ENCODE measurements at places on chromosomes 5 and 9.

GRCh38 chr9:38443181-38443580 lies 18.9 kb upstream of the IGFBPL1 start:
- DNase-seq = no peak

DNA sequence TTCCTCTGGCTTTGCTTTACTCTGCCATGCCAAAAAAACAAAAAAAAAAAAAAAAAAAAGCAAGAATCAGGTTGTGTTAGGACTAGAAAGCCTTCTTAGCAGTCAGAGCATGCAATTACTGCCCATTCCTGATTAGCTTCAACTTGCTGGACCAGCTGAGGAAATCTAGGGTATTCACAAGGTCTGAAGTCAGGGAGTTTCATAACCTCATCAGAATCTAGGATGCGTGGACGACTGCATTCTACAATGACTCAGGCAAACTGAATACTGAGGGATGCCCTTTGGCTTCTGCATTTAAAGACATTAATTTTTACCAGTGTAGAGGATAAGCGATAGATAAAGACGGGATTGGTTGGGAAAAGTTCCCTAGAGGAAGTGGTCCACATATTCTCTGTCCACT lies 39.2 kb upstream of the SHOC1 start:
- DNase-seq = no peak

DNA sequence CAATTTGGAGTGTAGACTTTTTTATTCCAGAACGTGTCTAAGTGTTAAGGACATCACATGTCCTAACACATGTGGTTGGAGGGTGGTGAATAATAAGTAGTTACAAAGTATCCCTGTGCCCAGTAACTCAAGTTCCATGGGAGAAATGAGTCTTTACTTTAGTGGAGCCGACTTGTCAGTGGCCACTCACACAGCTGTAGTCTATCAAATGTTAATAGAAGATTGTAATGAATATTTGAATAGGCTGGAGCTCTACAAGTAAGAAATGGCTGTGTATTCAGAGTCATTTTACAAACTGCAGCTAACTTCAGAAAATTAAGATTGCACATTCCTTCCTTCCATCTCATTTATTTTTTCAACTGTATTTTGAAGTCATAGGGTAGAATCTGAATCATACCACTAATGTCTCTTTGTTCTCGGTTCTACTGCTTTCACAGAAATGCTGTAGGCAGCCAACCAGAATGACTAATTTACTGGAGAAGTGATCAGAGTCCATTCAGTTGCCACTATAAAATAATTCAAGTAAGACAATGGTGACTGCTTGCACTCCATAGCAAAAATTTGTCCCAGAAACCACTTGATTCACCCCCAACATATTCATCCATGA lies 394.8 kb downstream of the NR2F1-AS1 start:
- DNase-seq = no peak

DNA sequence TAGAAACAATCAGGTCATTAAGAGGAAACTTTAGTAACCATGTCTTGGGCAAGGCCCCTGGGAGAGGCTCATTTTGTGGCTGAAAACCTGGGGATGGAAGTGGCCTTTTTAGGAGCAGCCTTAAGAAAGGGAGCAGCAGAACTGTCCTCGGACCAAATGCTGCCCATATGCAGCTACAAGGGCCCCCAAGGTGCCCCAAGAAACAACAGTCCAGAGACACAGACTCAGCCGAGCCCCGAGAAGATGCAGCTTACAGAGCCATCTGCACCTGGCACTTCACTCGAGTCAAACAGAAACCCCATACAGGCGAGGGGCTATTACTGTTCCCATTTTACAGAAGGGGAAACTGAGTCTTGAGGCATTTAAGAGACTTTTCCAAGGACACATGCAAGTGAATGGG lies 58.0 kb downstream of the COL23A1 start:
- no peak for DNase-seq

DNA sequence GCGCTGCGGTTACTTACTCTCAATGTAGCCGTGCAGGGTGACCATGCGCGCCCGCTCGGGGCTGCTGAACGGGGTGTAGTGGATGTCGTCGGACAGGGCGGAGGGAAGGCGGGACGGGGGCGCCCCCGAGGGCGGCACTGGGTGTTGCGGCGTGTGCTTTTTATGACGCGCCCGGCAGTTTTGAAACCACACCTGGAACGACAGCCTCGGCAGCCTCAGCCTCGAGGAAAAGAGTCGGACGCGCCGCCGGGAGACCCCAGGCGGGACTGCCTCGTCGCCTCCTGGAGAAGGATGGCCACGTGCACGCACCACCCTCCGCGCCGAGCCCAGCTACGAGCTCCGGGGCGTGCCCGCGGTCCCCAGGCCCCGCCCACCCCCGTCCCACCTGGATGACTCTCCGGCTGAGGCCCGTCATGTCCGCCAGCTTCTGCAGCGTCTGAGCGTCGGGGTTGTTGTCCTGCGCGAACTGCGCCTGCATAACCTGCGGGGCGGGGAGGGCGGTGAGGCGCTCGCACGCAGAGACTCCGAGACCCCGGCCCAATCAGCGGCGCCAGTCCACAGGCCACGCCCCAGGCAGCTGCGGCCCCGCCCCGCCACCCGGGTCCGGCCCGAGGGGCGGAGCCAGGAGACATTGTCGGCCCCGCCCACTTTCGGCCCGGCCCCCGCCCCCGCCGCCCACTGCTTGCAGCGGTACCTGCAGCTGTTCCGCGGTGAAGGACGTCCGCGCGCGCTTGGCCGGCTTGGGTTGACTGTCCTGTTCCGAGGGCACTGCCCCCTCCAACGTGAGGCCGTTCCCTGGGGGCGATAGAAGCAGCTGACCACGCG lies 15.0 kb downstream of the LHX6 start:
- DNase-seq = peak; percentile 54

DNA sequence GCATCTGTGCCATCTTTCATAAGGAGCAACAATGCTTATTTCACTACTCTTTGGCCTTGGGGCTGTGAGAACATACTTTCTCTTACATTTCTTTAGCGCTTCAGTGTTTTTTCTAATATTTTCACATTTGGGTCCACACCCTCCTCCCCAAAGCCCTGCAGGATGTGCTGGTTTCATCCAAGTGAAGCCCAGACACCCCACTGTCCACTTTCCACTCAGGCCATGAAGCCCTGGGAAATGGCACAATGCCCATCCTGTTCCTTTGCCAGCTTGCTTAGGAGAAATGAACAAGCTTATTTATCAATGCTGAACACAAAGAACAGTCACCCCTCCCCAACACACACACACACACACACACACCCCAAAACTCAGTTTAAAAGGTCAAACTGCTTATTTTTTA lies 17.3 kb upstream of the TMOD1 start:
- DNase-seq = no peak

DNA sequence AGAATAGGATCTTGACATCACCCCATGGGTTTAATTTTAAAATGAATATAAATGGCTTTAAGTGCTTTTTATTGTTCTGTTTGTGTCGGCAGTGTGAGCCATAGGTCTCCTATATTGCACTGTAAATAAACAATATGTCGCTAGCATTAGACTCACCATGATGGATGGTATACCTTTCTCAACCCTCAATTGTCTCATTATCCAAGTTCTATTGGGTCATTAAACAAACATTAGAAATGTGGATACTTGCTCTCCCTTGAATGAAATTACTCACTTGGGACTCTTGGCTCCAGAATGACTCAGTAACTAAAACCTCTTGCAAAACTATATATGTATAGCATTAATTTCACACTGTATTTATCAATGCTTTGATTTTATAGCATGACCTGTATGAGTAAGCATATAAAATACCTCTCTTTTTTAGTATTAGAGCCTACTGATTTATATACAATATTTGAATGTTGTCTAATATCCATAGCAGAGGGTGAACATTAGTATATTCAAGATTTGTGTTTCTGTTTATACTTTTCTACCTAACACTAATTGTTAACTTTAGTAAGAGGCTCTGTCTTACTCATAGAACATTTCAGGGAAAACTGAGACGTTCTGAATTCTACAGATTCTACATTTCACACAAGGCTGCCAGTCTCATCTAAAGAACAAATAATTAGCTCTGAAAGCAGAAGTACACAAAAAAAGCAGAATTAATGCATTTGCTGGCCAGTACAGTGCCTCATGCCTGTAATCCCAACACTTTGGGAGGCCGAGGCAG lies 303.8 kb upstream of the PRR16 start:
- no peak for DNase-seq

DNA sequence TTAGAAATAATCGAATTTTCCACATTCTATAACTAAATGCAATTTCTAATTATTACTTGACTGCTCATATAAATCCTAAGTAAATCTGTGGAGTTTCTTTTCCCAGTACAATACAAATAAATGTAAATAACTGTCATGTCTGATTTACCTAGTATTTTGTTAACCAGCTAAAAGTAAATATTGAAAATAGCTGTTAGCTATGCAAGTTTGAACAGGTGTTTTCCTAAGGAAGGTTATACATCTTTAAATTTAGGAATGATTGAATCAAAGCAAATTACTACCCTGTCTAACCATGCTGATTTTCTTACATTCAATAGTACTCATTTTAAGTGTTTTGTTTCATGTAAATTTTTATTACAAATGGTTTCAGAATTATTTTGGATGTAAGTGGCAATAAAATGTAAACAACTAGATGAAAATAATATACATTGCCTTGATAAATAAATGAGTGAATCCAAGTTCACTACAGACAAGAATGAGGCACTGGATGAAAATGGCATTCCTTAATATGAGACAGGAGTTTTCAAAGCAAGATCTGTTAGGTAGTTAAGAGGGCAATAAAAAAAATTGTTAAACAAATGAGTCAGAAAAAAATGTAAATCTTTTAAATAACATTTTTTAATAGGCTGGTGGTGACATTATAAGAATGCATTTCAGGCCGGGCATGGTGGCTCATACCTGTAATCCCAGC lies 15.8 kb downstream of the MCIDAS start:
- DNase-seq = no peak

GRCh38 chr5:159206818-159207217 lies 2.5 kb downstream of the RNF145 start:
- DNase-seq = no peak

DNA sequence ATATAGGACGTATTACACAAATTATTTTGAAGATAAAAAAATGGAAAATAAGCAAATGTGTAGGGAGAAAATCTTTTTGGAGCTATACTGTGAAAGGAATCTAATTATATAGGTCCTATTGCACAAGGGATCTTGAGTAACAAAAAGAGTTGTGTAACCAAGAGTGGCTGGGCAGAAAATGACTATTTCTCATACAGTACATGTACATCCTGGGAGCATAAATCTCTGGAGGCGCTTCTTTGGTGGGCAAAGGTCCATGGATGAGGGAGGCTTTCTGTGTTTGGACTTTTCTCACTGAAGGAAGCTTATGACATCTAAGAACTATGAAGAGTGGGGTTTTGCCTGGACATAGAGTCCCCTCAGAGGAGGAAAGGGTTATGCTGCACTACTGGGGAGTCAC lies 29.8 kb downstream of the ANKS6 start:
- no peak for DNase-seq

- DNase-seq = no peak
These were observed 68.2 kb downstream of the DOCK2 start for GRCh38 chr5:169705322-169705721.

- DNase-seq = no peak
These were observed 6.9 kb downstream of the SHROOM1 start for GRCh38 chr5:132823481-132824050.

DNA sequence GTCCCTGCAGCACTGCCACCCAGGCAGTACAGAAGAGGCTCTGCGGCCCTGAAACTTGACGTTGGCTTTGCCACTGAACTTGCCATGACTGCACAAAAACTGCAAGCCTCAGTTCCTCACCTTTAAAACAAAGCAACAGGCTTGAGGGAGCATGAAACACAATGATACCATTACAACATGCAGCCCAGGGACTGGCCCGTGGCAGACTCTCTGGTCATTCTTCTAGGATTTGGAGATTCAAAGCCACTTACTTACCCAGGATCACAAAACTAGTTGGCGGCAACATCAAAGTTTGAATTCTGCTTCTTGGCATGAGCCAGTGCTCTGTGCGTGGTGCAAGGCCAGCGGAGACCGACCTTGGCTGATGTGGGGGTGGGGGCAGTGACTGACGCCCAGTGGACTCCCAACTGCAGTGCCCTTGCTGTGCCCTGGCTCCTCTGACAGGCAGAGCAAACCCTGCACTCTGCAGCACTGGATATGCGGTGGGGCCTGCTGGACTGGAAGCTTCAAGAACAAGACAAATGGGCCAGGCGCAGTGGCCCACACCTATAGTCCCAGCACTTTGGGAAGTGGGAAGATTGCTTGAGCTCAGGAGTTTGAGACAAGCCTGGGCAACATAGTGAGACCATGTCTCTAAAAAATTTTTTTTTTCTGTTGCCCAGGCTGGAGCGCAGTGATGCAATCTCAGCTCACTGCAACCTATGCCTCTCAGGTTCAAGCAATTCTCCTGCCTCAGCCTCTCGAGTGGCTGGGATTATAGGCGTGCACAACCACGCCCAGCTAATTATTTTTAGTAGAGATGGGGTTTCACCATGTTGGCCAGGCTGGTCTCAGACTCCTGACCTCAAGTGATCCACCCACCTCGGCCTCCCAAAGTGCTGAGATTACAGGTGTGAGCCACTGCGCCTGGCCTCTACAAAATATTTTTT lies 18.9 kb downstream of the SQSTM1 start:
- no peak for DNase-seq

DNA sequence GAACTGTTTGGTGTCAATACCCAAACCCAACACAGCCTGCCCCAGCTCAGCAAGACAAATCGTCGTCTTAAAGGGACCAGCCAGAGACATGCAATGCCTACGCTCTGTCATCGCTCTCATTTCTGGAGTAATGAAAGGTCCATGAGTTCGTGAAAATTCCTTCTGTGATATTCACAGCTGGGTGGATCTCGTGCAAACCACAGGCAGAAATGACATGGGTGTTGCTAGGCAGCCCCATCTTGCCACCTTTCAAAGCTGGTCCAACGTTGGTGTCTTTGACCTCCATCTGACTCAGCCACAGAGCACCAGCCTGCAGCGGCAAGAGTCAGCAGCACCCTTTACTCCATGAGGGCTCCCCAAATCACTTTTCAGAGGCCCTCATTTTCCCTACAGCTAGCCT lies 215.3 kb downstream of the SLIT3 start:
- no peak for DNase-seq

GRCh38 chr5:129554134-129554904 lies 94.2 kb downstream of the ADAMTS19 start:
- no peak for DNase-seq

- no peak for DNase-seq
These were observed 33.8 kb upstream of the LECT2 start for GRCh38 chr5:135988546-135988945.

GRCh38 chr5:128234928-128235641 lies 151.5 kb downstream of the SLC12A2 start:
- no peak for DNase-seq

- DNase-seq = peak; percentile 9
These were observed 74.4 kb downstream of the SLC28A3 start for GRCh38 chr9:84266087-84266561.

- no peak for DNase-seq
These were observed 19.5 kb downstream of the MAP1B start for GRCh38 chr5:72126796-72127195.

All from T-helper 2 cell treated with Interferon-gamma antibody and Interleukin-4, amounts not matched to agents 5 μg/mL and 100 μg/mL, for 36 hours (primary cell).